ENCODE measurements at places on chromosomes 1 and 21.

DNA sequence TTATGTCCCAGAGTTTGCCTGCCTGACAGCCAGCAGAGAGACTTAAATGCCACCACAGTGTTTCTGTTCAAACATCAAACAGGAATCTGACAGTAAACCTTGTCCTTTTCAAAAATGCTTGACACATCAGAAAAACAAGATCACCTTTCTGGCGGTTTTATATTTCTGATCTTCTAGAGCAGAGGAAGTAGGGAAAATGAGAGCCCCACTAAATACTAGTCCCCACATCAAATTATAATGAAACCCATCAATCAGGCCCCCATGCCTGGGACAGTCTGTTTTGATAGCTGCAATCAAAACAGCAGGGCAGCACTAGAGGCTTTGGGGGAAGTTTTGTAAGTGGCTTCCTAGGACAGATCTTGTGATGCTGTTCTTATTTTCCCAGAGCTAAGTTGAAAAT, 129.3 kb downstream of the CNIH3 start:
- no peaks in the 10 kb centered on the region for H3K36me3 ChIP-seq
- H3K4me1 ChIP-seq = no peaks in the 10 kb centered on the region
- peaks cover 8% of the 10 kb centered on the region for H3K27me3 ChIP-seq
- H3K27ac ChIP-seq = no peak overlapping the region
- H3K4me3 ChIP-seq = no peak overlapping the region

- DNase-seq = no peak
- no peaks in the 10 kb centered on the region for H3K36me3 ChIP-seq
- H3K4me3 ChIP-seq = no peak overlapping the region
- no peak overlapping the region for H3K27ac ChIP-seq
- H3K27me3 ChIP-seq = peaks cover 21% of the 10 kb centered on the region
These were observed 3.2 kb downstream of the OR6K3 start for GRCh38 chr1:158717344-158717743.

DNA sequence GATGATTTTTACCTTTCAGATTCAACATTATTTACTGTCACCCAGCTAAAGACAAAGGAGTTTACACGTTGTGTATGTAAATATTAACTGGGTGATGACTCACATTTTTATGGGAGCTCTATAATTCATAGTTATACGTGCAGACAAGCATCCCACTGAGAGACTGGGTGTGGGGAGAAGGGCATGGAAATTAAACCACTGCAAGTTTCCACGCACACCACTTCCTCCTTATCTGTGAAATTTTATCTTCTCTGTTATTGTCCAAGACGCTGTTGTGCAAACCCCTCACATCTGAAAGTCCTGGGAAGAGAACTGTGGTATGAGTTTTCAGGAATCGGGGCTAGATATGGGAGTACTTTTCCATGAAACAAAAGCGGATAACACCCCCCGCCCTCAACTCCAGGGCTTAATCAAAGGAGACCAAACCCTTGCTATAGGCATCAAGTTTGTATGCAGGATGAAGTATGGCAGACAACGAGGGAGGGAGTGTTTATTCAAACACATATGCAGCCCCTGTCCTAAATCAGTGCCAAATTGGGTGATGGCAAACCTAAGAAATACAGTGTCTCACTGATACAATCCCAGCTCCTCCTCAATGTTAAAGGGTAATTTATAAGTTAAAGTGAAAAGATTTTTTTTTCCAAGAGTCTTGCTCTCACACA, 23.3 kb upstream of the DPT start:
- H3K27ac ChIP-seq = peak overlapping the region; percentile 53
- H3K4me3 ChIP-seq = no peak overlapping the region
- H3K4me1 ChIP-seq = peaks cover 20% of the 10 kb centered on the region
- H3K27me3 ChIP-seq = no peaks in the 10 kb centered on the region
- no peak for DNase-seq

- no peak overlapping the region for H3K4me3 ChIP-seq
- H3K27ac ChIP-seq = no peak overlapping the region
- H3K36me3 ChIP-seq = no peaks in the 10 kb centered on the region
- no peak for DNase-seq
- no peaks in the 10 kb centered on the region for H3K4me1 ChIP-seq
These were observed 9.3 kb downstream of the PADI3 start for GRCh38 chr1:17258116-17258757.

- peaks cover 10% of the 10 kb centered on the region for H3K4me1 ChIP-seq
- no peaks in the 10 kb centered on the region for H3K36me3 ChIP-seq
- peak; percentile 26 for DNase-seq
- no peaks in the 10 kb centered on the region for H3K27me3 ChIP-seq
- no peak overlapping the region for H3K4me3 ChIP-seq
These were observed 4.0 kb downstream of the EPS8L3 start for GRCh38 chr1:109759513-109760334.

GRCh38 chr1:93111561-93111960, 32.5 kb downstream of the MTF2 start:
- no peaks in the 10 kb centered on the region for H3K27me3 ChIP-seq
- H3K4me3 ChIP-seq = no peak overlapping the region
- no peak for DNase-seq
- peaks cover 42% of the 10 kb centered on the region for H3K36me3 ChIP-seq

- H3K36me3 ChIP-seq = peaks cover 2% of the 10 kb centered on the region
- no peak overlapping the region for H3K4me3 ChIP-seq
- no peak overlapping the region for H3K27ac ChIP-seq
- no peaks in the 10 kb centered on the region for H3K4me1 ChIP-seq
- peaks cover 16% of the 10 kb centered on the region for H3K27me3 ChIP-seq
These were observed 12.2 kb upstream of the ACTRT2 start for GRCh38 chr1:3009021-3009420.

DNA sequence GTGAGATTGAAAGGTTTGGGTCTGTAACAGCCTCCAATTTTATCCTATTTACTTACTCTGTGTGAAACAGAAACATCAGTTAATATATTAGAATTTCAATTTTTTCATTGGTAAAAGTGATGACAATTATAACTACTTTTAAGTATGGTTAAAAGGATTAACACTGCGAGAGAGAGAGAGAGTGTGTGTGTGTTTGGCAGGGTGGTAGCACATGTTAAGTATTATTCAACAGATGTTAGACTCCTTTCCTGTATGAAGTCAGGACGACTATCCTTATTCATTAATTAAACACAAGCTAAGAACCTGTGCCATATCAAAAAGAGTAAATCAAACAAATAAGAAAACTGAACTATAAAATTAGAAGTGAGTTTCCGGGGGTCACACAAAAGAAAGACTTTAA, 662.5 kb downstream of the PLPP3 start:
- H3K27ac ChIP-seq = peak overlapping the region; percentile 85
- no peak overlapping the region for H3K4me3 ChIP-seq
- H3K36me3 ChIP-seq = peaks cover 2% of the 10 kb centered on the region
- DNase-seq = no peak
- no peaks in the 10 kb centered on the region for H3K27me3 ChIP-seq

DNA sequence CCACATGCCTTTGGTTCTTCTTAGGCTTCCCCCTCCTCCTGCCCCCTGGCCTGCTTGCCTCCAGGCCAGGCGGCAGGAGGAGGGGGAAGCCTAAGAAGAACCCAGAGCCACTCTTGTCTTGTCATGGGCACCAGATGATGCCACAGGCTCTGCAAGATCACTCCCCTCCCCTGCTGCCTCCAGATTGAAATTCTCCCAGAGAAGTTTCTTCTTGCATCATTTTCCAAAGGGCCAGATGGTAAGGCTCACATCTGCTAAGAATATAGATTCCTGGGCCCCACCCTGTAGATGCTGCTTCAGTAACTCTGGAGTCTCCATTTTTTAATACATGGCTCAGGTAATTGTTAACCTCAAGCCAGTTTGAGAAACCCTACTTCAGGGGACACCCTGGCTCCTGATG, 60.8 kb downstream of the FAM163A start:
- peaks cover 16% of the 10 kb centered on the region for H3K4me1 ChIP-seq
- H3K36me3 ChIP-seq = no peaks in the 10 kb centered on the region
- H3K4me3 ChIP-seq = no peak overlapping the region

GRCh38 chr21:34916446-34916845, 132.7 kb downstream of the RUNX1 start:
- H3K4me1 ChIP-seq = peaks cover 38% of the 10 kb centered on the region
- peak overlapping the region; percentile 2 for H3K27ac ChIP-seq
- DNase-seq = no peak

DNA sequence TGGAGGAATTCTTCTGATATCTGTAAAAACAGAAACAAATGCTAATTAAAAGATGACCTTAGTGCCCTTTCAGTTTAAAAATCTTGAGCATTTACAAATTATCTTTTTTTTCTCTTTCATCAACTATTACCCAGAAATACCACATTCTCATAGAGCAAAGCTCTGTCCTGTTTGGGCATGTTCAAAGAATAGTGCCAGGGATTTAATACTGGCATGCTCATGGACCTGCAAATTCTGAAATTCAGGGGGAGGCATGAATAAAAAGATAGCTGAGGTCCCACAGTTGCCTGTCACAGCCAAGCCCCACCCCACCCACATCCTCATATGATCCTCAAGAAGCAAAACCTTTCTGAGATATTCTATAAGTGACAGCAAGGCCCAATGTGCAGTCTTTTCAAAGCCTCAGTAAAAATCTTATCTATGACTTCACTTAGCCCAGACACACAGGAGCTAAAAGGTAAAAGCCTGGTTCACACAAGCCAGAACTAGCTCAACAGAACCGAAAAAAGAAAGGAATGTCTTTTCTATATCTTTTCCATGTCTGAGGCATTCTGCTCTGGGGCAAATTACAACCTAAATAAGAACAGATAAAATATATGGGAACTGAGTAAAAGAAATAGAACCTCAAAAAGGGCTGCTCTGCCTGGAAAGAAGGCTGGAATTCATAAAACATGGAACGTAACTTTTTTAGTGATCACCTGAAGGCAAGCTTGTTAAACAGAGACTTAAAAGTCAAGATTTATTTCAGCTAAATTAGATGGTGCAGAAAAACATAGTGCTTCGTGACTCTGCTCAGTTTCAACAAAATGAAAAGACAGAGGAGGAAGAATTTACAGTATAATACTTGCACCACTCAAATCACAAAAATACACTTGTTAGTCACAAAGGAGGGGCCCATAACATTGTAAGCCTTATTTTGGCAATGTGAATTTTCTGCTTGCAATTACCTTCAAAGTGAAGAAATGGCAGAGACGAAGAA, 11.0 kb downstream of the WLS start:
- DNase-seq = no peak
- peak overlapping the region; percentile 14 for H3K4me3 ChIP-seq
- no peaks in the 10 kb centered on the region for H3K27me3 ChIP-seq
- H3K27ac ChIP-seq = peak overlapping the region; percentile 95
- peaks cover 52% of the 10 kb centered on the region for H3K4me1 ChIP-seq

DNA sequence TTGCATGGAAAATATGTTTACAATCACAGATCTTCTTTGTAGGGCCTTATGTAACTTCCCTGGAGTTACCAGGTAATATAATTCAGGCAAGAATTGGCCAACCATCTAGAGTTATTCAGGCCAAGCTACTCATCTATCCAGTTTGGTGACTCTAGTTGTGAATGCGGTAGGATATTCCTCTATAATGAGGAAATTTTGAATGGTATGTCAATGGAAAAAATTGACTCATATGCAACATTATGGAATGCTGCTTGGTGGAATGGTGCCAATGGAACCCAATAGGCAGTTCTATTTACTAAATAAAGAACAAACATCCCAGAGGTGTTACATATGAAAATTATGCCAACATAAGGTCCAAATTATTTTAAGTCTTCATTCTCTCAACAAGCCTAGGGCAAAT, 5.6 kb upstream of the TNFSF18 start:
- no peaks in the 10 kb centered on the region for H3K36me3 ChIP-seq
- no peak for DNase-seq
- no peaks in the 10 kb centered on the region for H3K27me3 ChIP-seq
- H3K27ac ChIP-seq = no peak overlapping the region

DNA sequence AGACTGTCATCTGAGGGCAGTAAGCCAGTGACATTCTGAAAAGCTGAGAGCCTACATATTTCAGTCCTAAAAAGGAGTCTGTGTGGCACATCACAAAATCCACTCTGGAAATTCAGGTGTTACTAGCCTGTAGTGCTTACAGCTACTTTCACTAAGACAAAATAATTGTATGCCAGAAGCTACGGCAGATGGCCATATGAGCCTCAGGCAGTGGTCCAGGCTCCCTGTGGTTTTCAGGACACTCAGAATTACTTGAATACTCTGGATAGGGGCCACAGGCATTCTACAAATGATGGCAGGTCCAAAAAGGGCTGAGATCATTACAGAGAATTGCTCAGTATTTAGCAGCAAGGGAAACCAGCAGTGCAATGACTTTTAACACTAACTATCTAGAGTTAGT, 527.1 kb downstream of the MRPL39 start:
- H3K27me3 ChIP-seq = no peaks in the 10 kb centered on the region
- H3K27ac ChIP-seq = no peak overlapping the region
- DNase-seq = no peak
- H3K36me3 ChIP-seq = no peaks in the 10 kb centered on the region
- H3K4me3 ChIP-seq = no peak overlapping the region

GRCh38 chr1:14136881-14137280, 436.9 kb downstream of the PRDM2 start:
- no peak overlapping the region for H3K4me3 ChIP-seq
- DNase-seq = no peak
- H3K4me1 ChIP-seq = peaks cover 11% of the 10 kb centered on the region
- H3K27ac ChIP-seq = no peak overlapping the region
- peaks cover 26% of the 10 kb centered on the region for H3K27me3 ChIP-seq

DNA sequence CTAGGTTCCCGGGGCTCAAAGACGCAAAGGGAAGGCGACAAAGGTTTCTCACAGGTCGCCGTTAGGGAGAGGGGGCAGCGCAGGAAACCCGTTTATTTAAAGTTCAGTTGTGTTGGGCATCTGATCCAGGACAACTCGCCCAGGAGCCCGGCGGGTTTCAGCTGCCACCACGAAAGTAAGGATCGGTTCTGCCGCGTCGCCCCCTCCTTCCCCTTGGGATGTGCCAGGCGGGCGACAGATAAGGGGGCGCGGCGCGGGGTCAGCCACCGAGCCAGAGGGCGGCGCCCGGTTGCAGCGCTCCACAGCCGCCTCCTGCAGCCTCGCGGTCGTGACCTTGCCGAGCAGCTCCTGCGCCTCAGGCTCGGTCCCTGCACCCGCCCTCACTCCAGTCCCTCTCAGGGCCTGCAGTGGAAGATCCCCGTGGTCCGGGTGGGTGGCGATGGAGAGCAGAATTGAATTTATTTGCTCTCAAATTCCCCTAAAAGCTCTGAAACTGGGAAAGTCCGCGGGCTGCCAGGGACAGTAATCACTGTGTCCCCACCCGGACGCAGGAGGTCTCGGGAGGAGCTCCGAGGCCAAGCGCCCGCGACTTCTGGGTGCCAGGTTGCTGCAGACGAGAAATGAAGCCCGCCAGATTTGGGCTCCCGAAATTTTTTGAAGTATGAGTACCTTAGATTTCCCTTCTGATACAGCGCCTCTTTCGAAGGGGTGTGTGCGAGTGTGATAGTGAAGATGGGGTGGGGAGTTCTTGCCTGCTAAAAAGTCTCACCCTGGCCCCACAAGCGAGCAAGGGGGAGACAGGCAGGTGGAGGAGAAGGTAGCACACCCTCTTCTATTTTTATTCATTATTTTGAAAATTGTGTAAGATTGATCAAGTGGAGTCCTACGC, 28.4 kb upstream of the NFIA start:
- H3K27me3 ChIP-seq = no peaks in the 10 kb centered on the region
- peak overlapping the region; percentile 83 for H3K4me3 ChIP-seq
- peak overlapping the region; percentile 96 for H3K27ac ChIP-seq
- no peaks in the 10 kb centered on the region for H3K36me3 ChIP-seq
- H3K4me1 ChIP-seq = peaks cover 66% of the 10 kb centered on the region

- H3K27me3 ChIP-seq = peaks cover 2% of the 10 kb centered on the region
- peak overlapping the region; percentile 43 for H3K27ac ChIP-seq
- H3K4me3 ChIP-seq = no peak overlapping the region
- peaks cover 34% of the 10 kb centered on the region for H3K4me1 ChIP-seq
- peak; percentile 62 for DNase-seq
- no peaks in the 10 kb centered on the region for H3K36me3 ChIP-seq
These were observed 132.0 kb downstream of the FOXD2 start for GRCh38 chr1:47569681-47570470.

GRCh38 chr1:182507685-182508084, 57.7 kb downstream of the RGSL1 start:
- no peak for DNase-seq
- no peaks in the 10 kb centered on the region for H3K4me1 ChIP-seq
- H3K27me3 ChIP-seq = peaks cover 3% of the 10 kb centered on the region
- peaks cover 2% of the 10 kb centered on the region for H3K36me3 ChIP-seq
- H3K4me3 ChIP-seq = no peak overlapping the region
